ENCODE measurements at places on chromosomes 13 and 19.

GRCh38 chr13:64314331-64314730 is 2898.7 kb upstream of the PCDH20 start:
- no peak for DNase-seq

- DNase-seq: peak; percentile 48
These were observed 5.3 kb downstream of the NECTIN2 start for GRCh38 chr19:44851427-44851826.

- DNase-seq: no peak
These were observed 29.2 kb downstream of the CLEC4M start for GRCh38 chr19:7792281-7792680.

- DNase-seq: no peak
These were observed 9.1 kb upstream of the SIN3B start for GRCh38 chr19:16820056-16820455.

DNA sequence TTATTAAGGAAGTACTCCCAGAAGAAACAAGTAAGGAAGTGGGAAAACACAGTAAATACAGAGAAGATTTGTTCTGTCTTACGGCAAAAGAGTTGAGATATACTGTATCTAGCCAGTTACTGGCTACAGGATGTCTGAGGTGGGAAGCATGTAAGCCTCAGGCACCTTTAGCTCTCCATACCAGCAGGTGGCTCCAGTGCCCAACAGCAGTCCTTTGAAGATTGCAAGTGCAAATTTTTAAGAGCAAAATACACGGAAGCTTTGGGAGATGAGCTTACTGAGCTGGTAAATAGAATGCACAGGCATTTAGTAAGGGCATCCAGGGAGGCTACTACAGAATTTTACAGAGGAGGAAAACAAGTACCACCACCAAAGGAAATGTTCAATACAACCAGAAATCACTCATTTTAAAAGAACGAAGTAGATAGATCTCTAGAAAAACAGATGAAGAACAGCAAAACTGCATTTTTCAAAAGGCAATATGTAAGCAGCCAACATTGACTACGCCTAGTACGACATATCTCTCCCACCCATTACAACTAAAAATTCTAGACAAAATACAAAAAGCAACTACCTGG is 57.9 kb upstream of the VSTM2B start:
- DNase-seq: peak; percentile 79

Measured in Karpas-422 (cell line).